CD4-positive, alpha-beta T cell treated with Interleukin-15 for 4 hours (primary cell): ENCODE measurements at places on chromosomes 4 and X.

- no peak for DNase-seq
Observed at GRCh38 chr4:145720656-145721055, 40.7 kb downstream of the C4orf51 start.

DNA sequence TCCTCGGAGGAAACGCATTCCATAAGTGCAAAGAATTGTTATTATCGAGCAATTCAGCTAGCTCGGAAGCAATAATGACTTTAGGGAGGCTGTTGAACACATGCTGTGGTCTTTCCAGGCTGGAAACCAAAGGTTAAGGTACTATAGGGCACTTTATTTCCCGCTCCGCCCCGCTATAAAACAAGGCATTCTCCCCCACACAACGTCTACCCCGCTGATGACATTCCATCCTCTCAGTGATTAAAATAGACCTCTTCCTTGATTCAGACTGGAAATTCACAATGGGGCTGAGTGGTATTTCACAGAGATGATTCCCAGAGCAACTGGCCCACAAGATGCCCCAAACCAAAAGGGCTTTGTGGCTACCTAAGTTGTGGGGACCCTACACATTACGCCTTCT is 196.4 kb downstream of the STIM2 start:
- no peak for DNase-seq

GRCh38 chr4:1405636-1406393 is 427 bp downstream of the NKX1-1 start:
- no peak for DNase-seq

GRCh38 chr4:116374815-116375214 is 710.6 kb downstream of the TRAM1L1 start:
- DNase-seq = no peak

GRCh38 chr4:98657531-98658286 is 702 bp downstream of the TSPAN5 start:
- DNase-seq = peak; percentile 32

DNA sequence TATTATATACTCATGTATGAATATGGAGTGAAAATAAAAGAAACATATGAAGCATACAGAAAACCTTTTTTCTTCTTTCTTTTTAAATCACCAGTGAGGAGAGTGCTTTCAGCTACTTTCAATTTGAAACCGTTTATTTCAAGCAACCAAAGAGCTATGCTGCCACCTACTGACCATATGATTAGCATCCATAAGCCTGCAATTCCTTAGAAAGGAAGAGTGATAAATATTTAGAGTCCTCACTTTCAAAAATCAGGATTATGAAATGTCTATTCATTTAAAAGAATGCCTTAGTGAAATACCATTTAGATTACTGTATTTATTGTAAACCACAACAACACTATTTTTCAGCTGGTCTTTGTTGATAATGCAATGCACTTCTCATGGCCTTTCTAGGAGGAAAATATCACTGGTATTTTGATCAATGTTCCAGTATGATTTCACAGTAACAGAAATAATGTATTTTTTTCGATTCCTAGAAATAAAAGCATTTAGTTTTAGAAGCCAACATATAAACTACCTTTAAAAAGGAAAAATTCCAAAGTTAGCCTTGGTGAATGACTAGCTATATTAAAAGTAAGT is 667.6 kb downstream of the PCDH18 start:
- peak; percentile 23 for DNase-seq

DNA sequence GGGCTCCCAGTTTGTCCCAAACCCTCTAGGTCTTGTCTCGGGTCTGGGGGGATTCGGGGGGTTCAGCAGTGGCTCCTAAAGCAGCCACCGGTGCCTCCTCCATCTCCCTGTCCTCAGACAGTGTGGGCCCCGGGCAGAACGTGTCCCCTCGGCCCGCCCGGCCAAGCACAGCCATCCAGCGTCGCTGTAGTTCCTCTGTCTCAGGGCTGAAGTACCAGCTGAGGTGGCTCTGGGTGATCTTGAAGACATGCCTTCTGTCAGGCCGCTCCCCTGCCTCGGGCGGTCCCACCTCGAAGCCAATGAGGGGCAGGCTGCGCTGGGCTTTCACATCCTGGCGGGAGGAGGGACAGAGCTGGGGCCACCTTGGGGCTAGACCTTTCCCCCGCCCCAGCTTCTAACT is 5.9 kb downstream of the TSR2 start:
- no peak for DNase-seq

GRCh38 chr4:79831119-79831528 is 241.9 kb downstream of the ANTXR2 start:
- no peak for DNase-seq

GRCh38 chr4:112860830-112861690 is 188.4 kb upstream of the ANK2 start:
- no peak for DNase-seq

GRCh38 chr4:46211406-46211805 is 87.6 kb upstream of the GABRG1 start:
- DNase-seq = no peak

DNA sequence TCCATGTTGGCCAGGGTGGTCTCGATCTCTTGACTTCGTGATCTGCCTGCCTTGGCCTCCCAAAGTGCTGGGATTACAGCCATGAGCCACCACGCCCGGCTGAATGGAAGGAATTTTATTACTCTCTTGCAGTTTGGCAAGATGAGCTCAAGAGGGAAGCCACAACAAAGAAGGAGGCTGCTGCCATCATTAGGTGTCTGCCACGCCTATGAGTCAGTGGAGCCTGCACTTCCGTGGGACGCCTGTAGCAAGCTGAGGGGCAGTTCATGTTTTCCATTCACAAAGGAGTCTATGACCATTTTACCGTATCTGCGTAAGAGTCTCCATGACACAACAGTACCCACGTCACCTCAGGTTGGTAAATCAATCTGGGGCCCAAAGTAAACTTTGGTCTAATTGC is 51.2 kb upstream of the CHRNA9 start:
- peak; percentile 86 for DNase-seq

DNA sequence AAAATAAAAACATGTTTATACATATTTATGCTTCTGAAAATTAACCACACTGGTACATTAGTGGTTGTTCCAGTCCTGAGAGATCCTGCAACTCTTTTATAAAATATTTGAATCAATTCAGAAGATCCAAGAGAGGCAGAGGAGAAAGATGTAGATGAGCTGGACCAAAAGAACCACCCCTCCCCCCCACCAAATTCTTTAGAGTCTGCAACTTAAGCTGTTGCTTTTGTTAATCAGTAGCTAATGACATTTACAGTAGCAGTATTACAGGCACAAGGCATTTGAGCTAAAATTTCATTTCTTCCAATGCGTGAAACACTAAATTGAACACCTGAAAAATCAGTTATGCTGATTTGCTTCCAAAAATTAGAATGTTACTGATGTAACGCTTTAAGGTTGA is 61.5 kb downstream of the PDK3 start:
- no peak for DNase-seq

- no peak for DNase-seq
Observed at GRCh38 chrX:131405497-131405896, 116.4 kb upstream of the IGSF1 start.

DNA sequence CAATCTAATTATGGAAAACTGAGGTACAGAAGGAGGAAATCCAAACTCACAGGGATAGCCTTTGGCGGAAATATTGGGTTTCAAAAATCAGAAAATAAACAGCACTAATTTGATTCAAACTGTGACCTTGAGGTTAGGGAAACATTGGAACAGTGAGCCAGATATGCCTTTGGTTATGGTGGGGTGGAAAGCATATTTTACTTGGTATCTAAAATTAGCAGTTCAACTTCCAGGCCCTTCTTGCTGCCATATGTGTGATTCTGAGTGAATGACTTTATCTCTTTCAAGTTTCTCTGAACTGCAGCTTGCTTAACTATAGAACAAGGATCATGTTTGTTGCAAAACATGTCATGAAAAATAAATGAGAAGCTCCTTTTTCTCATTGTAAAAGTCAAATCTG is 240.9 kb upstream of the VEGFC start:
- DNase-seq = no peak

DNA sequence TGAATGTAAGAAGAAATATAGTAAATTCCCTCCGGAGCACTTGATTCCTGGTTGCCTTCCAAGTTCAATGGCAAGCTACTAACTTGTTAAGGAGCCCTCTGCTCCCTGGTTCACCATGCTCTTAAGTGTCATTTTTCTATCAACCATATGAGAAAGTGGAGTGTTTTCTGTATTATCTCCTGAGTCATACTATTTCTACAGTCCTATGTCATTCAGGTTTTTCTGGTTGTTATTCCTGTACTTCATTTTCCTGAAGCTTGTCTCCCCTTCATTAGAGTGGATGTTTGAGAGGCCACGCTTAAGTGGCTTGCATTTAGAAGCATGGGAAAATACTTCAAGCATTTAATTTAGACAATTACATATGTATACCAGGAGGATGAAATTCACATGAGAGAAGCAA is 14.7 kb upstream of the EPGN start:
- no peak for DNase-seq

- no peak for DNase-seq
Observed at GRCh38 chr4:189771696-189772361, 168.8 kb upstream of the FRG1 start.

- DNase-seq = no peak
Observed at GRCh38 chr4:120830204-120830603, 92.3 kb downstream of the PRDM5 start.

DNA sequence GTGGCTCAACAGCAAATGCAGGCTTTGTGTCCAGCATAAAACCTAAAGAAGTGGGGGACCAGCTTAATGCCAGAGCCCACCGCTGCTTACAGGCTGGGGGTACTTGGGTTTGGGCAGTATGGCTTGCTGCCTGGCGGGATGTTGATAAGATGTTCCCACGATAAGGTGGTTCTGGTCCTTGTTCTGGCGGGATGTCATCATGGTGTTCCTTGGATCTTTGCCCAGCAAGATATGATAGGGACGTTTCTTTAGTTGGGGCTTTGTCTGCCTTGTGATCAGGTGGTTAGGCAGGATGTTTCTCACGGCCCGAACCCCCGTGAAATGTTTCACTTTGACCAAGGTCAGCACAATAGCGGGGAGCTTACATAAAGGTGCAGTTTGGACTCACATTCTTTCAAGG is 35.3 kb downstream of the PNPLA4 start:
- no peak for DNase-seq

DNA sequence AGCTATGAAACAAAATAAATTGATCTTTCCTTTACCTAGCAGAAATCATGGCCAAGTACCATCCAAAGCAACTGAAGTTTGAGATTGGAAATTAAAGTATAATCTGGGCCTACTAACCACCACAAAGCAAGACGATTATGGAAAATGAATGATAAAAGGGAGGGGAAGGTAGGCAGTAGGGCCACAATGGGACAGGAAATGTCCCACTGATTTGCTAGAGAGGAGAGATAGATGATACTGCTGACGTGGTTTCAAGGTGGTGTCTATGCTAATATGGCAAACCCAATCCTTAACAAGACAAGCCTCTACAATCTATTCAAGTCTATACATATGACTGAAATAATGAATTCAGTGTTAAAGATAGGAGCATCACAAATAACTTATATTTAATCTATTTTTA is 6.1 kb downstream of the TMPRSS11F start:
- DNase-seq = no peak

DNA sequence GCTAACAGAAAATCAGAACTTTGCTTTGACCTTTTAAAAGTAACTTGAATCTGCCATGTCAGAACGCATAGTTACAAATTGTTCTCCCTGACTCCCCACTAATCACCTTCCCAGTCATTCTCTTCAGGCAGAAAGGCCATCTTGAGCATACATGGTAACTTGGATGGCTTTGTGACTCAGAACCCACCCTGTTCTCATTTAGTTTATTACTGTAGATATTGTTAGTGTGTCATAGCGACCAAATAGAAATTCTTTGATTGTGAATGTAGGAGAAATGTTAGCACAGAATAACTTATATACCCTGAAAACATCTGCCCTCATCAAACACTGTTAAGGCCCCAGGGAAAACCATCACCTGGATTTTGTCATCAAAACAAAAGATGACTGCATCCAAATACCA is 382.0 kb downstream of the MAGEB5 start:
- no peak for DNase-seq

GRCh38 chr4:158870282-158870625 is 101.4 kb downstream of the FNIP2 start:
- DNase-seq = no peak

DNA sequence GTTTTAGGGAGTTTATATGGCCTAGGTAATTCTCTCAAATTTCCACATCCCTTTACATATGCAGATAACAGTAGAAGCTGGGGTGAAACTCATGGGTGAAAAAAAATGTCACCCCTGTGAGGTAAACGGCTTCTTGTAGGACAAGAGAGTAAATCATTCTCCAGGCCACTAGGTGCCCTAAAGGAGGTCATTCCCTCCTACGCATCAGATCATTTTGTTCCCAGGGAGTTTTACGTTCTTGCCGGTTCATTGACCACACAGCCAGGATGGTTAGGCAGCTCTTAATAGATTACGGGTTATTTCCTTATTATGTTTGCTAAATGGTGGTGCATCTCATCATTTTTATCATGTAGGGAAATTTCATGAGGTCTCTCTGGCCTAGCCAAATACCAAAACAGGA is 225.8 kb upstream of the NOCT start:
- no peak for DNase-seq

GRCh38 chr4:2745516-2745915 is 10.6 kb downstream of the TNIP2 start:
- DNase-seq = no peak
